Hematopoietic multipotent progenitor cell treated with erythropoietin and hydrocortisone succinate and interleukin-3 and kit ligand, for 8 days (in vitro differentiated cells): ENCODE measurements at places on chromosomes 1 and 21.

GRCh38 chr1:115059316-115059715 lies 29.7 kb downstream of the TSHB start:
- no peak for DNase-seq

DNA sequence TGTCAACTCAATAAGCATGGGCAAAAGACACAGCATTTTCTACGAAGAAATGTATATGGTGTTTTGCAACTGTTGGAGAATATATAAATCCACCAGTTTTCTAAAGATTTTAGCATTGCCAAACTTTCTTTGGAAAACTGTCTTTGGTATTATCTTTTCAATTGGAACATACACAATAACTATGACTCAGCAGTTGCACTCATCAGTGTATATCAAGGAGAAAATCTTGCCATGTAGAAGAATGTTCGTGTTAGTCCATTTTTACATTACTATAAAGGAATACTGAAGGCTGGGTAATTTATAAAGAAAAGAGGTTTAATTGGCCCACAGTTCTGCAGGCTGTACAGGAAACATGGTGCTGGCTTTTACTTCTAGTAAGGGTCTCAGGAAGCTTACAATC lies 41.1 kb downstream of the PRKAA2 start:
- DNase-seq, result no peak

DNA sequence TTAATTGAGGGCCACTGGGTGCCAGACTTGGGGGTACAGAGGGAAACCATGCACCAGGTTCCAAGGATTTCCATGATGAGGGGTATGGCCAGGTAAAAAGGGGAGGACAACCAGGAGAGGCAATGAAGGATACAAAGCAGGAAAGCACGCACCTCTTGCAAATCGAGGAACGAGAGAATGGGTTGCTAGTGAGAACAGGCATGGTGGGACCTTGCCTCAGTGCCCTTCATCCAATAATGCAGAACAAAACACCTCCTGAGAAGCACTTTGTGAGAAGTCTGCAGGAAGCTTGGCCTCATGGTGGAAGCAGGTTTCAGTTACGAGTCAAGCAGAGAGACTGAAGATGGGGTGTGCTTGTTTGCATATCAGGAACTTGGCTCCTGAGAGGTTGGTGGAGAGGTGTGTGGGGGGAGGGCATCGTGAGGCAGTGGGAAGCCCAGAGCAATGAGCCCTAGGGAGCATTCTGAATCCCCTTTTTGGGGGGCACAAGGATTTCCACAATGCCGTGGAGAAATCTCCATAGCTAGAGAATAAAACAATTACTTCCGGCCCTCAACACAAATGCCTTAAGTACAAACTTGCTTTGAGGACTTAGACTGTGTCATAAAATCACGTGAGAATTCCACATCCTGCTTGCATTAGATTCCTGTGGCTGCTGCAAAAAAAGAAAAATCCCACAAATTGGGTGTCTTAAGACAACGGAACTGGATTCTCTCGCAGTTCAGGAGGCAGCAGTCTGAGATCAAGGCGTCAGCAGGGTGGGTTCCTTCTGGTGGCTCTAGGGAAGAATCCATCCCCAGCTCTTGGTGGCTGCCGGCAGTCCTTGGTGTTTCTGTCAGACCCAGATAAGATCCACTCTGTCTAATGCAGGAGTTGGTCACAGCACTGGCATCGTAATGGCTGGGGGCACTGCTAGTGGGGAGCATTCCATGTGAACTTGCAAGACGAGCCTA lies 54.9 kb upstream of the BACE2 start:
- DNase-seq, result peak; percentile 95

GRCh38 chr1:76066394-76066793 lies 8.2 kb upstream of the ST6GALNAC3 start:
- DNase-seq, result no peak

GRCh38 chr1:198620951-198621824 lies 17.7 kb upstream of the PTPRC start:
- DNase-seq, result no peak

DNA sequence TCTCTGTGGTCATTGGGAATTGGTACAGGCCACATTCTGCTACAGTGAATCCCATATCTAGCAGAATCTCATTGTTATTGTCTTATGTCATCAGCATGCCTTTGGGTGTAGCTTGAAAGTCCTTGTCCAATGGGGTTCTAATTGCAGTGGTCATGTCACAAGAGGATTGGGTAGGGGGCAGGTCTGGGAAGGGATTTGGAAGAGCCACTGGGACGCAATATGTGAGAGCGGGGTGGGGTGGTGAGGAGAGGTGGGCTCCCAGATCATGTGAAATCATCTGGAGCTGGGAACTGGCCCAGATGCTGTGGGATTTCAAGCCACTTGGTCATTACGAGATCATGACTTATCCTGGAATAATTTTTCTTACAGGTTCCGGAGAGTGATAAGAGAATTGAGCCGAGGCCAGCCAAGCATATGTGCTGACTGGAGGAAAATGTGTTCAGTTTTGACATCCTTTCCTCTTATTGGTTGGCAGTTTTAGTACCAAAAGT lies 16.3 kb downstream of the CNIH3 start:
- DNase-seq, result no peak

GRCh38 chr21:44890961-44891541 lies 17.6 kb upstream of the PTTG1IP start:
- DNase-seq, result no peak

- DNase-seq, result peak; percentile 30
Observed at GRCh38 chr1:184028854-184029623, 8.5 kb downstream of the COLGALT2 start.

DNA sequence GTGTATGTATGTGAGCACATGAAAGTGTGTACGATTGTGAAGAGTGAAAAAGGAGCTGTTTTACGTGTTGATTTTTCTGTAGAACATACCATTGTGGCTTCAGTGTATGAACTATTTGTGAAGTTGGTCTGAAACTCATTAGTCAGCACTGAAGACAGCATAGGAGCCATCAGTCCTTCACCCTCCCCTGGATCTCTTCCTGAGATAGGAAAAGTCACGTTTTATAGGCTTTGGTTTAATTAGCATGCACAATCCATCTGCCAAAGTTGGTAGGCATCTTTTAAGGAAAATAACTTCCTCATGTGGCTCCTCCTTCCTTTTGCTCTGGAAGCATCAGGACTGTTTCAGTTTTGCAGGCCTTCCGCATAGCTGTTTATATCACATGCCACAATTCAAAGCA lies 1.4 kb upstream of the RABIF start:
- no peak for DNase-seq

DNA sequence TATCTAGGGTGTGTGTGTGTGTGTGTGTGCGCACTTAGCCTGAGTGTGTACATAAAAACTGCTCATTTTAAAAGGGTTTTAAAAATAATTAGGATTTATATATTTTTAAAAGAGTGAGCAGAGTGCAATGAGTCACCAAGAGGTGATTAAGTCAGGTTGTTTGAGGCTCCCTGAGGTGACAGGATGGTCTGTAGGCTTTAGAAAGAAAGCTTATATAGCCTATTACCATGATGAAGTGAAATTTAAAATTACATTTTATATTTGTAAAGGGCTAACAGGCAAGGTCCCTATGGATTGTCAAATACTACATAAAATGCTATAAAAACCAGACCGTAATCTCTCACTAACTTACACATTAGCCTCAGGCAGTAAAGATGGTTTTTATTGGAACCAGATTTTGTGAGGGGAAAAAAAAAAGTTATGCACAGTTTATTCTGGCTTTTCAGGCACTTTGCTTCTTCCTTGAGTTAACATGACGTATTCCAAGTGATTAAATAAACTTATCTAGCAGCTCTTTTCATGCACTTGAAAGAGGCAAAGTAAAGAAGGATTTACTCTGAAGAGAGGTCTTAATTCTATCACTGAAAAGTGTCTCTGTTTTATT lies 711.7 kb upstream of the PTBP2 start:
- no peak for DNase-seq

DNA sequence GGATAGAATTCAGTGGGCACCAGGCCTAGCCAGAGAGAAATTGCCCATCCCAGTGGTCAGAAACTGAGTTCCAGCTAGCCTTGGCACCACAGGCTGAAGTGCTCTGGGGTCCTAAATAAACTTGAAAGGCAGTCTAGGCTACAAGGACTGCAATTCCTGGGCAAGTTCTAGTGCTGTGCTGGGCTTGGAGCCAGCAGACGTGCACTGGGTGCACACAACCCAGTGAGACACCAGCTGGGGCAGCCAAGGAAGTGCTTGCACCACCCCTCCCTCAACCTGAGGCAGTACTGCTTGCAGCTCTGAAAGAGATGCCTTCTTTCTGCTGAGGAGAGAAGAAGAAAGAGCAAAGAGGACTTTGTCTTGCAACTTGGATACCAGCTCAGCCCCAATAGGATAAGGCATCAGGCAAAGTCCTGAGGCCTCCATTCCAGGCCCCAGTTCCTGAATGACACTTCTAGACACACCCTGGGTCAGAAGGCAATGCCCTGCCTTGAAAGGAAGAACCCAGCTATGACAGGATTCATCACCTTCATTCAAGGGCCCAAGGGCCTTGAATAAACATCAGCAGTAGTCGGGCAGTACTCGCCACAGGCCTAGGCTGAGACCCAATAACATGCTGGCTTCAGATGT lies 55.1 kb downstream of the OVGP1 start:
- DNase-seq, result no peak

GRCh38 chr1:51565009-51565408 lies 45.9 kb upstream of the EPS15 start:
- DNase-seq, result peak; percentile 33

DNA sequence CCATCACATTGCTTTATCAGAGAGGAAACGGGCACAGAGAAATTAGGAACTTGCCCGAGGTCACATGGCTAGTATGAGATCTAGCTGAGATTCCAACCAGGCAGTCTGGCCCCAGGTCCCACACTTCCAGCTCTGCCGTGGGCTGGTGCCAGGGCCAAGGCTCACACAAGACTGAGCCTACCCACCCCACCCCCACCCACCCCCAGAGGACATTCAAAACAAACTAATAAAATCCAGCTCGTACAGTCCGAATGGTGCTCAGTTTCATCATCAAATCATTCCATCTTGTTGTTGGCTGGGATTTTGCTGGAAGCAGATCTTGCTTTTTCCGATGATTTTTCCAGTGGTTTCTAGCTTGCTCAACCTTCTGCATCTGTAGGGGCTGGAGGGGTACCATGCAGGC lies 27.9 kb downstream of the MATN1 start:
- no peak for DNase-seq

- DNase-seq, result peak; percentile 85
Observed at GRCh38 chr1:204503122-204503912, 8.7 kb upstream of the PIK3C2B start.

DNA sequence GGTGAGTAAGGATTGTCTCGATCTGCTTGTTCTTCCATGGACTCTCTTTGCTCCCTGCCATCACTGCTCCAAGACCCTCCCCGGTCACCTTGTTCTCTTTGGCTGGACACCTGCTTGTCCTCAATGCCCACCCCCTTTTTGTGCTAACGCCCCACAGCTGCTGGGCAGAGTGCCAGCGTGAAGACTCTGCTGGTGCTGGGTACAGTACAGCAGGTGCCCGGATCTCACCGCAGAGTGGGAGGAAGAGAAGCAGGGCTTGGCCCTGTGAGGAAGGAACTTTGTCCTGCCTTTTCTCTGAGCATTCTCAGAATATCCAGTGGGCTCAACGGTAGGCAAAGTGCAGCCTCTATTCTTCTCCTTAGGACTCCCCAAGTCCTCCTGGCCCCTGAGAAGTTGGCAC lies 90.1 kb downstream of the PLXNA2 start:
- DNase-seq, result no peak

GRCh38 chr1:203555076-203555475 lies 61.1 kb downstream of the OPTC start:
- DNase-seq, result no peak

GRCh38 chr1:109617291-109617801 lies 2.1 kb downstream of the GNAT2 start:
- DNase-seq, result no peak

DNA sequence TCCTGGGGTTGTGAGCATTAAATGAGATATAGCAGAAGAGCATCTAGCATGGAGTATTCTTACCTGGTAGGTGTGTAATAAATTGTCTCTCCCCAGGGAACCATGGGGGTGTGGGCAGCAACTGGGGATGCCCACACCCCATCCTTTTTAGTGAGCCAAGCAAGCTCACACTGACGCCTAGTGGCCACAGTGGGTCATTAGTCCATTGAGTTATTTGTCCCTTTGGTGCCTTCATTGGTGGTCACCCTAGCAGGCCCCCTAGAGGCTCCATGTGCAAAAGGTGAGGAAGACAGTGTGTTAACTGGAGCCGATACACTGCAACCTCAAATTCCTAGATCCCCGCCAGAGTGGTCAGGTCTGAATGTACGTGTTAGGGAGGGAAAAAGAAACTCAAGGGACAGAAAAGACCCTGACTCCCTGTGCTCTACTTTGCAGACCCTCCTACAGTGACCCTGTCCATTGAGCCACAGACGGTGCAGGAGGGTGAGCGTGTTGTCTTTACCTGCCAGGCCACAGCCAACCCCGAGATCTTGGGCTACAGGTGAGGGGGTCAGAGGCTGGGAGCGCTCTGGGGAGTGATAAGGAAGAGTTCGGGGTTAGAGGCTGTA lies 93.3 kb upstream of the CD1D start:
- peak; percentile 85 for DNase-seq

- DNase-seq, result no peak
Observed at GRCh38 chr21:43818685-43819084, 29.3 kb downstream of the RRP1 start.

- DNase-seq, result peak; percentile 52
Observed at GRCh38 chr1:55129194-55129728, 85.9 kb downstream of the USP24 start.

- no peak for DNase-seq
Observed at GRCh38 chr1:53891678-53892077, 2.1 kb upstream of the YIPF1 start.

GRCh38 chr21:16378525-16378924 lies 648.7 kb downstream of the USP25 start:
- DNase-seq, result no peak

DNA sequence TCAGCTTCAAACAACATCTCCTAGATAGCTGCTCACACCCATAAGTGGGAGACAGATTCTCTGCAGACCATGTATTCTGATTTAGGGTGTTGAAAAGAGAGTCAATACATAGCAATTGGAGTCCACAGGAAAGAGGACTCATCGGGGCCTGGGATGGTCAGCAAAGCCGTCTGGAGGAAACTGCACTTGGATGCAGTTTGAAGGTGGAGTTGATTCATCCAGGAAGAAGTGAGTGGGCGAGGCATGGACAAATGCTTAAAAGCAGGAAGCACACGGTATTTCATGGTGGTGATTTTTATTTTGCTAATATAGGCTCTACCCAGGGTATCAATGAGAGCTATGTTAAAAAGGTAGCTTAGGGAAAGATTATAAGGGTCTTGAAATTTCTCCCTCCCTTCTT lies 36.8 kb upstream of the DIRAS3 start:
- no peak for DNase-seq
